ENCODE measurements at places on chromosomes 3 and 15.

GRCh38 chr15:93612953-93613352, 523.9 kb upstream of the RGMA start:
- DNase-seq, result no peak

GRCh38 chr3:177345049-177345972, 148.0 kb upstream of the TBL1XR1 start:
- peak; percentile 33 for DNase-seq

DNA sequence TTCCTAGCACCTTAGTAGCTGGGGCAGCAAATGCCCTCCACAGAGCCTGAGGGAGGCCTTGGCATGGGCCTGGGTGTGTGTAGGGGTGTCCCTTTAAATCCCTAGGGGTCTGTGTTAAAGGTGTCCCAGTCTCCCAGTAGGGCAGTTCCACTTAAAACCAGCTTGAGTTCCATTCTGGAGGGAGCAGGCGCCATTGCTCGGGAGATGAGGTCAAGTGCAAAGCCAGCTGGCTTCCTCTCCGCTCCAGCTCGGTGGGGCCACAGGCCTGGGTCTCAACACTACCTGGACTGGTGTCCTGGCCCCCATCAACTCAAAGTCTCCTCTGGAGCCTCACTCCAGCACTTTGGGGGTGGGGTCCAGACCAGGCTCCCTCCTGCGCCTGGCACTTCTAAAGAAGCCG, 25.2 kb downstream of the FEM1B start:
- DNase-seq, result no peak

GRCh38 chr3:144308396-144308795, 336.8 kb downstream of the DIPK2A start:
- no peak for DNase-seq

- DNase-seq, result no peak
Measured at GRCh38 chr3:58422756-58423325, 10.8 kb downstream of the PDHB start.

DNA sequence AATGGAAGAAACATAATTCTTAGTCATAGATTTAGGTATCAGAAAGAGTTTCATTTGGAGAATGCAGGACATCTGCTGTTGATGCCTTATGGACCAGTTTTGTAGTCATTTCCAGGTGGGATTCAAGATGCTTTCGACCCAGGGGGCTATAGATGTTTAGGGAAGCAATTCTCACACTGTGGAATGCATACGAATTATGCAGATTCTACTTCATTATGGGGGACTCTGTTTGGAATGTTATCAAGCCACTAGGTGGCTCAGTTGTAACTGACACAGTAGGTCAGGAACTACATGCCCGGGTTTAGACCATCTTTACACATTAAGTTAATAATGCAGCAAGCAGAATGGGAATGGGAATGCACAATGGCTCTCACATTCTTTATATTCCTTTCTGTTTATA, 1359.8 kb downstream of the ZPLD1 start:
- no peak for DNase-seq

DNA sequence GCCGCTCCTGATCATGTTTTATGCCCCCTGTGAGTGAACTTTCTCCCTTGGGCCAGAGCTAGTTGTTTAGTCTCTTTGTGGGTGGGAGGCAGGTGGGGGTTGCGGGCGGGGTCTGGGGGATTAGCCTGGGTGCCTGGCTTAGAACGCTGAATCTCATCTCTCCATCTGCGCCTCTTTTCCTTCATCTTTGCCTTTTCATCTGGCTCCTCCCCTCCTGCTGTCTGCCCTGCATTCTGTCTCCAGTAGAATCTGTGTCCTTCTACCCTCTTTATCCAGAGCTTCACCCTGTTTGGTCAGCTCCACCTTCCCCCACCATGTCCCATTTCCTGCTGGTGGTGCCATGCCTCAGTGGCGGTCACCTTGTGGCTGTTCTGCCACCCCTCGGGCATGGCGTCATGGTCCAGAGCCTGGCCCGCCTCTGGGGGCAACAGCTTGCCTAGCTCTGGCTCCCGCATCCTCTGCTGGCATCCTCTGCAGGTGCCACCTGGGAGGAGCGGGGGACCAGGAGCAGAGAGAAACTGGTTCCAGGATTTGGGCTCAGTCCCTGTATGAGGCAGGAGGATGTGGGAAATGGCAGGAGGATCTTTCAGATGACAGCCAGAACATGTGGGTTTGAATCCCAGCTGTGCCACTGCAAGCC, 44.3 kb downstream of the PDIA5 start:
- no peak for DNase-seq

DNA sequence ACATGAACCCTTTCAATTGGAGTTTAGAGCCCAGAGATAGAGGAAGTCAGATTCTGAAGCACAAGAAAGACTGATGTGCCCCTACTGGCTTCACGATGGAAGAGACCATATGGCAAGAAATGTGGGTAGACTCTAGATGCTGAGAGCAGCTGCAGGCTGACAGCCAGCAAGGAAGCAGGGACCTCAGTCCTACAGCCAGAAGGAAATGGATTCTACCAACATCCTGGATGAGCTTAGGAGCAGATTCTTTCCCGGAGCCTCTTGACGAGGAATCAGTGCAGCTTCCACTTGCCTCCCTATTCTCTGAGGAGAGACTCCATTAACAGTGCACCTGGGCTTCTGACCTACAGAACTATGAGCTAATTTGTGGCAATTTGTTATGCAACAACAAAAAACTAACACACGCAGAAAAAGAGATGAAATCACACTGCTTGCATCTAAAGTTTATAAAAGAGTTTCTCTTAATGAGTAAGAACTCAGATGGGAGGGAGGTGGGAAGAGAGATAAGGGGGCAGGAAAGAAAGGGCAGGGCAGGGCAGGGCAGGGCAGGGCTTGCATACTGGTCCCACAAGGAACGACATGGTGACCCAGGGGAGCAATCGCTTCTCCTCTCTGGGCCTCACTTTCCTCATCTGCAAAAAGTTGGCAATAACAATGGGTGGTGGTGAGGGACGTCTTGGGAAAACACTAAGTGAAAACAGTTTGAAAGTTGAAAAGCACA, 440.9 kb downstream of the FOXP1 start:
- no peak for DNase-seq

DNA sequence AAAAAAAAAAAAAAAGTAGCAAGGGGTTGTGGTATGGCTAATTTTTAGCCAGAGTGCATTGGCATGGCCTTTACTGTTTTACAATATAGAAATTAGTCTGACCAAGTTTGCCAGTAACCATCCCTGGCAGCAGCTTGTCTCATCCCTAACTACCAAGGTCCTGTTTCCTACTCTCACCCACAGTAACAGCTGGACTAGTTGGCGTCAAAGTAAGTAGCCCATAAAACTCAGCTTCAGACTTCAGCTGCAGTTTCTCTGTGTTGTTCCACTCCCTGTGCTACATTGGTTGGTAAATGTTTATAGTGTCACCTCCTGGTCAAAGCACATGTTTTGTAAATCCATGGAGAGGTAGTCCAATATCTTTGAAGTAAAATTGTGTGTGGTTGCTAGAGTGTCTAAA, 691.3 kb downstream of the ZPLD1 start:
- DNase-seq, result no peak

DNA sequence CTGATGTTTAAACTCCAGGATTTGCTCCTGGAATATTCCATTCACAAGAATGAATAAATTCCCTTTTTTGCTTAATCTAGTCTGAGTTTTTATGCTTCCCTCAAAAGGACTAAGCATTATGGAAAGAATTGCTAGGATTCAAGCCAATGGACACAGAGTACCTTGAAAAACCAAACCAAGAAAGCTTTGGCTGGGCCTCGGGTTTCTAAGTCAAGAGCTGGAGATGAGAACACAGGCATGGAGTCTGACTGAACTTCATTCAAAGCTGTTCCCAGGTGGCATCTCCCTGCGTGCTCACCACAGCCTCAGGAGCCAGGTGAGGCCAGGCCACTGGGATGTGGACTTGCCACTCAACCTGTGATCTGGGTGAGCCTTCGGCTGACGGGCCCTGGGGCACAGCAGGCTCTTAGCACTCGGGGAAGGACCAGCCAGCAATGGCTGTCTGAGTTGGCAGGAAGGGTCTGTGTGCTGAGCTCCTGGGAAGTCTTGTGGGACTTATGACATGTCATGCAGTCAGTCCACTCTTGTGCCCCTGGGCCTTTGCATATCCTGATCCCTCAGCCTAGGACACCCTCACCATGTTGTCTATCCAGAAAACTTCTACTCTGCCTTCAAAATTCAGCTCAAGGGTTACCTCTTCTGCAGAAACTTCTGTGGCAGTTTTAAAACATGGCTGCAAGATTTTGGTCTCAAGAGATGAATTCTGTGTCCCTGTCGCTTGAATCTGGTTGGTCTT, 21.8 kb downstream of the CRABP1 start:
- DNase-seq, result no peak

- DNase-seq, result no peak
Measured at GRCh38 chr3:163196815-163197374, 1700.3 kb downstream of the OTOL1 start.

DNA sequence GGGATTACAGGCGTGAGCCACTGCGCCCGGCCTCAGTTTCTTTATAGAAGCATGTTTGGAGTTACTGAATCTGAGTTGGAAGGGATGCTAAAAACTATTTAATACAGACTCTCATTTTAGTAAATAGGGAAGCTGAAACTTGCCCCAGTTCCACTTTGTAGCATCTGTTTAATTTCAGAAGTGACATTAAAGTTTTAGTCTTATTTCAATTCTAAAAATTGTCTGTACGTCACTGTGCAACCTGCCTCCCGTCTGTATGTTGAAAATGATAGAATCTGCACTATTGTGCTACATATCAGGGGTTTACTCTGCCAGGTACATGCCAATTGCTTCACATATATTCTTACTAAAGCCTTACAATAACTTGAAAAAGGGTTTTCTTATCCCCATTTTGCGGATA, 15.3 kb downstream of the CNOT10 start:
- DNase-seq, result no peak

GRCh38 chr3:67883766-67884165, 229.4 kb upstream of the SUCLG2 start:
- no peak for DNase-seq

DNA sequence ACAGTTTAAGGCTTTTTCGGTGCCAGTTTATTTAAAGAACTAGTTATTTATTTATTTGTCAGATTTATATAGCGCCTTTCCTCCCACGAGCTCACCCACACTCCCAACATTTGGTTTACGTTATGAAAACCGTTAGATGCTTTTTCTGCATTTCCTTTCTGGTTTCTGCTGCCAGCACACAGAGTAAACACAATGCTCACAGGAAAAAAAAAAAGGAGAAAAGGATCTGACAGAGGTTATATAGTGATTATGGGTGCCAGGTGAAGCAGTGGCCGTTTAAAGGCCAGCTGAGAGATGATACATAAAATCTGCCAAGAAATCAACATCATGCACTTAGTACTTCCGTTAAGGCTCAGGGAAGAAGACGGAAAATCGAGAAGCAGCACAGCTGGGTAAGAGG, 37.9 kb downstream of the ETV5 start:
- DNase-seq, result no peak

GRCh38 chr3:1456781-1457311, 364.0 kb downstream of the CNTN6 start:
- DNase-seq, result no peak

GRCh38 chr3:107668416-107668815, 145.7 kb downstream of the BBX start:
- no peak for DNase-seq

DNA sequence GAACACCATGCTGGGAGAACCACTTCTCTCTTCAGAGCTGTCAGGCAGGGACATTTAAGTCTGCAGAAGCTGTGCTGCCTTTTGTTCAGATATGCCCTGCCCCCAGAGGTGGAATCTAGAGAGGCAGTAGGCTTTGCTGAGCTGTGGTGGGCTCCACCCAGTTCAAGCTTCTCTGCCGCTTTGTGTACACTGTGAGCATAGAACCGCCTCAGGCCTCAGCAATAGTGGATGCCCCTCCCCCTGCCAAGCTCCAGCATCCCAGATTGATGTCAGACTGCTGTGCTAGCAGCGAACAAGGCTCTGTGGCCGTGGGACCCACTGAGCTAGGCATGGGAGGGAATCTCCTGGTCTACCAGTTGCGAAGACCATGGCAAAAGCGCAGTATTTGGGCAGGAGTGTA, 121.6 kb downstream of the NFKBIZ start:
- DNase-seq, result no peak

GRCh38 chr15:68425428-68426060, 6.4 kb downstream of the ITGA11 start:
- no peak for DNase-seq

DNA sequence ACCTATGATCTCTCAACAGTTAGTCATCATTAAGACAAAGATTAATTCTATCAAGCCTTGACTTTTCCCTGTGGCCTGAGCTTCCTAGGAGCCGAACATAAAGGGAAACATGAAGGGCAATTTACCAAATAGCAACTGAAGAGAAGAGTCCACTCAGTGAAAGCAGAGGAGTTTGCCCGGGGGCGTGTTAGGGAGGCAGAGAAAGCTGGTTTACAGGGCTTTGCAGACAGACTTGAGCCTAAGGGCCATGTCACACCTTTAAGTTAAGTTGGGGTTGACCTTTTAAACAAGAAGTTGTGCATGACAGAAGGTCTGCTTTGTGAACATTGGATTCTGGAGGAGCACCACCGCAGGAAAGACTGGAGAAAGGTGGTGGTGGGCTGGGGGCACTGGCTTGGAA, 701.8 kb upstream of the CFAP20DC start:
- no peak for DNase-seq

- DNase-seq, result no peak
Measured at GRCh38 chr3:148723631-148724030, 25.9 kb downstream of the AGTR1 start.

DNA sequence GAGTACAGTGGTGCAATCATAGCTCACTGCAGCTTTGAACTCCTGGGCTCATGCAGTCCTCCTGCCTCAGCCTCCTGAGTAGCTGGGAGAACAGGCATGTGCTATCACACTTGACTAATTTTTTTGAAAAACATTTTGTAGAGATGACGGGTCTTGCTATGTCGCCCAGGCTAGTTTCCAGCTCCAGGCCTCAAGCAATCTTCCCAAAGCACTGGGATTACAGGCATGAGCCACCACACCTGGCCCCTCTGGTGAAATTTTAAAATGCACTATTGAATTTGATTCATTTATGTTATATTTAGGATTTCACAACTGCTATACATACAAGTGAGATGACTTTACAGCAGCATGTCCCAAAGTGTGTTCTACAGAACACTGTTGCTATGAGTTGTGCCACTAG, 50.8 kb upstream of the TPM1 start:
- DNase-seq, result no peak

DNA sequence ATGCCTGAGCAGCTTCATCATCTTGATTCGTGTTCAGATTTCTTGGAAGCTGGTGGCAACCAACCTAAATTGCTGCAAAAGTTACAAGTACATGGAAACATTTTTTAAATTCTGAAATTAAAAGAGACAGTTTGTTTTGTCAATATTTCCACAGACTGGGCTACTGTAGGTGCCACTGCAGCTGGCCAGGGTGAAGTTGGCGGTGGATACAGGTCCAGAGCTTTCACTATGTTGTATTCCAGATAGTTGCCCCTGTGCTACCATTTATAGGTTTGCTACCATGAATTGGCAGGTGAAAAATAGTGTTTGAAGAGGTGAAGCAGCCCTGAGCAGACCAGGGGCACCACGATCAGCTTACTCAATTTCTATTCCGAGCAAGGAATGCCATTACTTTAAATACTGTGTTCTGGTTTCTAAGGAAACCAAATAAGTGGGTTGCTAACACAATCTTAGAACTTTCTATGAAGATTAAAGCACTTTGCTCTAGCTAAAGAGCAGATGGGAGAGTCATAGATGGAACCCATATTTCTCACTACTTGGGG, 21.2 kb upstream of the SHC4 start:
- no peak for DNase-seq

- no peak for DNase-seq
Measured at GRCh38 chr3:71681224-71681668, 44.0 kb downstream of the EIF4E3 start.

GRCh38 chr3:32470362-32470761, 32.3 kb downstream of the CMTM6 start:
- no peak for DNase-seq

- DNase-seq, result no peak
Measured at GRCh38 chr3:45554006-45554666, 40.4 kb upstream of the LIMD1 start.
